ENCODE measurements at places on chromosomes 11 and 22. TPM values are rescaled to one million over a fixed set of nuclear protein-coding genes. Genes with fewer than 3 reads are reported as not detected.

Gene RNF141
- total RNA-seq = 39.2 TPM

- DNase-seq = no peak
Measured at GRCh38 chr11:4826425-4826824, 5.3 kb downstream of the OR51F2 start.

GRCh38 chr22:28029201-28029948 is 110.3 kb upstream of the PITPNB start:
- peak; percentile 45 for DNase-seq

DNA sequence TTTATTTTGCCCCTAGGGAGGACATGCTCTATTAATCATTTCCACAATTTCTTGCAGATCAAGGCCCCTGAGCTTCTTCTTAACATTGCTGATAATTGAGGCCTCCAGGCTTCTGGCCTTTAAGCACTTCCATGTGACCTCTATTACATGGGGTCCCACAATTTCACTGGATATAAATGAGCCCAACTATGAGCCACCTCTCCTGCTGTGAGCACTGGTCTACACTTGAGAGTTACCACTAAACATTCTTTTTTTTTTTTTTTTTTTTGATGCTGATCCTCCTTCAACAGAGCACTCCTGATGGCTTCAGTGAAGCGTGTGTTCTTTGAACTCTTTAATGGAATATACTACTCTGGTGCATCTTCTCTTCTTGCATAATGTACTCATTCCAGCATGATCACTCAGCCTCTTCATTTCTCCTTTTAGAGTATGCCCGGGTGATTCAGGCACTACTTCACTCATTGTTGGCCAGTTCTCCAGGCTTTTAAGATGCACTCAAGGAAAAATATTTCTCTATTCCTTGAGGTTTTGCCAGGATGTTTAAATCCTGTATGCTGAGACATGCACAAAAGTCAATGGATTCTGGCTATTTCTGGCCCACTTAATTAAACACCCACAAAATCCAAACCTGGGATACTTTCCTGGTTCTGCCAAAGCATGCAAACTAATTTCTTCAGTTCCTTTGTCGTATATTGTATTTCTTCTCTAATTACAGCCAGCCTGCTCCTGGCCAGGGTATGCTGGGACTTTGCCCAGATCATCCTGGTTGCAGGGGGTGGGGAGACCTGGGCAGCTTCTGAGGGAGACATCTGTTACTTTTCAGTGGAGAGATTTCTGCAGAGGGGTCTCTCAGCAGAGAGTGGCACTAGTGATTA is 257.8 kb upstream of the LUZP2 start:
- no peak for DNase-seq

Gene TMEM25
- 7.8 TPM for total RNA-seq

DNA sequence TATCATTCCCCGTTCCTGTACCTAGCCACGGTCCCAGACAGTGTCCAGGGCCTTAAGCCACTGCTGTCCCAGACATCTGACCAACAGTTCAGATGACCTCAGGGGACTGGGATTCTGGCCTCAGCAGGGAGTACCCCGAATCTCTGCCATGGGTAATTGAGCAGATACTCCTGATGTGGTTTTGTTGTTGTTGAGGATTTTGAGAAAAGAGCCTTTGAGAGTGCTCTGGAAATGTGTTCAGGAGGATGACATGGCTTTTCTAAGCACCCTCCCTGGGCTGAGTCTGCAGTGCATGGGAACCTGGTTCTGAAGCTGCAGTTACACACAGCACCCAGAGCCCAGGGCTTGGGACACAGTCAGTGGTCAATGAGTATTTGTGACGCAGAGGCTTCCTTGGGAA is 30.4 kb downstream of the ADAMTS15 start:
- no peak for DNase-seq

DNA sequence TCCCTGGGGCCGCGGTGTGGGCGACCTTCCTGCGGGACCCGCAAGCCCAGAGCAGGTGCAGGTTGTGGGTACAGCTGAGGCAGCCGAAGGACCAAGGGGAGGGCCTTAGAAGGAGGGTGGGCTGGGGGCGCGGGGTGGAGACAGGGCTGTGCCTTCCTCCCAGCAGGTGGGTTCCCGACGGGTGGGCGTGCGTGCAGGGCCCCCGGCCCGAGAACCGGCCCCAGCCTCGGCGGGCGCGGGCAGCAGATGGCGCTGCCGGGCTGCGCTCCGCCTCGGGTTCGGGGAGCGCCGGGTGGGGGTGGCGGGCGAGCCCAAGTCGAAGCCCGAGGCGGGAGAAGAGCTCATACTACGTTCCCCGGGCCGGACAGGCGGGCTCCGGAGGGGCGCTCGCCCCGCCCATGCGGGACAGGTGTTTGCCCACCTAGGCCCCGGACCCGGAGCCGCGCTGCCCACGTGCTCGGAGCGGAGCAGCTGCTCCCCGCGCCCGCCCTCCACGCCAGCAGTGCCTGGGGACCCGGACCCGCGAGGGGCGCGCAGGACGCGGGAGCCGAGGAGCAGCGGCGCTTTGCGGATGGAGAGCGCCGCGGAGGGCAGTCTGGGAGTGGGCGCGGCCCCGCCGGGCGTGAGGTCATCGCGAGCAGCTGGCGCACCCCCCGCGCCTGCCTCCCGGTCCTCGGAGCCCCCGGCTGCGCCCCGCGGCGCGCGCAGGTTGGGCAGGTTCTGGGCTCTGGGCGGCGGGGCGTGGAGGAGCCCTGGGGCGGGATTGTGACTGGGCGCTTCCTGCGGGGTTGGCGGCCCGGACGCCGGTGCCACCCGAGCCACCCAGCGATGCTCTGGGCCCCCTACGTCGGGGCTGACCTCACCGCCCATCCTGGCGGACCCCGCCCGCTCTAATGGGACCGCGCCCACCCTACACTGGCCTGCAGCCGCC is 25.3 kb downstream of the DUSP8 start:
- DNase-seq = no peak

Gene WT1
- 2.0 TPM for total RNA-seq

- no peak for DNase-seq
Measured at GRCh38 chr11:103920933-103921332, 115.5 kb upstream of the DDI1 start.

- no peak for DNase-seq
Measured at GRCh38 chr11:117424781-117425180, 97.1 kb downstream of the CEP164 start.

DNA sequence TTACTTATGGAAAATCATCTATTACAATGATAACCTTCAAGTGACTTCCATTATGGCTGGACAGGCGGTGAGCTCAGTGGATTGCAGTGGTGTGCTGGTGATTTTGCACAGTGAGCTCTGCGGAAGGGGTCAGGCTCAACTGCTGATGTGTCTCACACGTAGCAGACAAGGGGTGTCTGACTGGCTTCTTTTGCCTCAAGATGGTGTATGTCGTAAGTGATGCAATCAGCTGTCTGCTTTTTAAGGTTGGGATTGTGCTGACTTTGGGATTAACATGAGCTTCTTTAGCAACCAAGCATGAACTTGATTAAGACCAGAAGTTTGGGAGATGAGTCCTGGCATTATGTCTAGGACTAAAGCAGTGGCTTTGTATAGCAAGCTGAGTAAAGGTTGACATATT is 49.5 kb downstream of the POLD3 start:
- DNase-seq = no peak

Measured in left ventricle myocardium inferior (tissue), 1 donor.